Memory B cell (primary cell): ENCODE measurements at places on chromosomes 16 and 17.
A peak's percentile ranks its signal among the peaks of the same experiment; 100 is the strongest.

GRCh38 chr16:6345090-6345489 lies 987.6 kb upstream of the RBFOX1 start:
- H3K27me3 ChIP-seq, result no peaks in the 10 kb centered on the region
- H3K36me3 ChIP-seq, result no peaks in the 10 kb centered on the region
- no peak overlapping the region for H3K4me3 ChIP-seq
- no peak overlapping the region for H3K27ac ChIP-seq
- no peak for DNase-seq
- H3K4me1 ChIP-seq, result no peaks in the 10 kb centered on the region

DNA sequence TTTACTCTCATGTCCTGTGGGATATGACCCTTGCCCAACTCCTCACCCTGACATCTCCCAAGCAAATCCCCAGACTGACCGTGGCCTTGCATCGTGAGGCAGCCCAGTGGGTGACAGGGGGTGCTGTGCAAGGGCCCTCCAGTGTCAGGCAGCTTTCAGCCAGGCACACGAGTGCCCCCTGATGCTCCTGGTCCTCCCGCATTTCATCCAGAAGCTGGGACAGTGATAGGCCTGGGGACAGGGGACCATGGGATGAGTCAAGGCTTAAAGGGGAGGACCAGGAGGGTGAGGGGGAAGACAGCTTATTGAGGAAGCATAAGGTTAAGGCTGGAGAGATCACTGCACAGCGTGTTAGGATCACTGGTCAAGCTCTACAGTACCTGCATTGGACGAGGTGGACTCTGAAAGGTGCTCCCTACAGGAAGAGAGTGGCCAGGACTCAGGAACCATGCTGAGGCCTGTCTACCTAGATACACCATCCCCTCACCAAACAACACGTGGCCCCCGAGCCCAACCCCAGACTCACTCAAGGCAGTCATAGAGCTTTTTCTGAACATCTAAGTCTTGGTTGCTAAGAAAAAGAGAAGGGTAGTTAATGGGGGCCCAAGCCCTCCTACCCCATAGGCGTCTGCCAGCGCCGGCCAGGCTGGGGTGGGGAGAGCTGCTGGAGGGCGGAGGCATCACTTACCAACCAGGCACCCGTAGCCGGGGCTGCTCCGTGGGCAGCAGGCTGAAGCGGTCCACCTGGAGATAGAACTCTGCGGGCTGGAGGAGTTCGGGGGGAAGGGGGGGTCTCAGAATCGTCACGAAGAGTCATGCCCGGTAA lies 998 bp downstream of the ACD start:
- H3K4me3 ChIP-seq, result peak overlapping the region; percentile 94
- no peak for DNase-seq
- H3K27me3 ChIP-seq, result no peaks in the 10 kb centered on the region
- peaks cover 11% of the 10 kb centered on the region for H3K36me3 ChIP-seq

DNA sequence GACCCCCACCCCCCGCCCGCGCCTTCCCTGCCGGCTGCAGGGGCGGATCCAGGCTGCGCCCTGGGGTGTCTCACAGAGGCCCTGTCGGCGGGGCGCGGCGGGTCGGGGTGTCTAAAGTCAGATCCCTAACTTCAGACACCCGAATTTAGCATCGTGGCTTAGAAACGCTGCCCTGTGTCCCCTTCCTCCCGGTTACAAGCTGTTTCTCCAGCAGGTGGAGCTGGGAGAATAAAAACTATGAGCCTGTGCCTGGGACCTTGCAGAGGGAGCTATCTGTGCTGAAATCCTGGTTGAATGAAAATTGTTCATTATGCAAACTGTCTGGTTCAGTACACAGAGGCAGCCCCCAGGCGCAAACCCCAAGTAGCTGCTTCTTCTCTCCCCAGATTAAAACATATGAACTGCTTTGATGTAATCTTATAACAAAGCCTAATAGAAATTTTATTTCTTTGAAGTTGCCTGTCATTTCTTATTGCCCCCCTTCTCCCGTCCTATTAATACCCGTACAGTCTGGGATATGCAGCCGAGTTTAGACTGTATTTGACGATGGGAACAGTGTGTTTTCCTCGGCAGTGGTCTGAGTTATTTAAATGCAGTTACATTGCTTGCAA lies 79.0 kb downstream of the RPA1 start:
- H3K36me3 ChIP-seq, result no peaks in the 10 kb centered on the region
- no peak overlapping the region for H3K27ac ChIP-seq
- H3K4me3 ChIP-seq, result peak overlapping the region; percentile 57
- no peak for DNase-seq
- peaks cover 24% of the 10 kb centered on the region for H3K27me3 ChIP-seq

DNA sequence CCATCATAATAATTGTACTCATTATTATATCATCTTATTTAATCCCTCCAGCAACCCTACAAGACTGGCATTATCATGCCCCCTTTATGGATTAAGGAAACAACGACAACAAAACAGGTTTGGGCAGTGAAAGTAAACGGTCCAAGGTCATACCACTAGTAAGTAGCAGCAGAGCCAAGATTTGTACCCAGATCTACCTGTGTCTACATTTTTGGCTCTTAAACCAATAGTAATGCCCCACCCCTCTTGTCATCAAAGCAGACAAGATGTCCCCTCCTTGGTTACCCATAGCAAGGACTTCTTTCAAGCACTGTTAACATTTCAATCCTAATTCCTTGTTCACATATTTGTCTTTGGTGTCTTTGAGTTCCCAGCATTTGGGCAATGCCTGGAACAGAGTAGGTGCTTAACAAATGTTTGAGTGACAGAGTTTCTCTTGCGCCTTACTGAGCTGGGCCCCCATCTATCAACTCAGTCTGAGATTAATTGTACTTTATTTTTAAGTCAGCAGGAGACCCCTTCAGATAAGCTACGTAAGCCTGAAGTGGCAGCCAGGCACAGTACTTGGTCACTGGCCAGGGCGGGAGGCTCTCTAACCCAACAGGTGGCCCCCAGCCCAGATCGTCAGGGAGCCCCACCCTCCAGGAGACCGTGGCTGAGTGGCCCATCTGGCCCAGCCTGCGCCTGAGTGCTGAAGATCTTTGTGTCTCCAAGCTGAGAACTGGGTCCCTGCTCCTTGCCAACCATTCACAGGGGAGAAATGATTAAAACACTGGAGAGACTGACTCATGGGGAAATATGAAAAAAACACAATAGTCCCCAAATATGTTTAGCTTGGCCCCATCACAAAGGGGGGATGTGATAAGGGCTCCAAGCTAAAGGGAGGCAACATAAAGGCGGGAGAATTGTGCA lies 75.8 kb downstream of the AXIN2 start:
- H3K4me3 ChIP-seq, result no peak overlapping the region
- H3K4me1 ChIP-seq, result no peaks in the 10 kb centered on the region
- H3K27ac ChIP-seq, result no peak overlapping the region
- H3K27me3 ChIP-seq, result peaks cover 10% of the 10 kb centered on the region

- H3K36me3 ChIP-seq, result no peaks in the 10 kb centered on the region
- no peak overlapping the region for H3K27ac ChIP-seq
- peaks cover 10% of the 10 kb centered on the region for H3K27me3 ChIP-seq
- no peaks in the 10 kb centered on the region for H3K4me1 ChIP-seq
Observed at GRCh38 chr16:66906916-66907836, 11.5 kb downstream of the CDH16 start.

DNA sequence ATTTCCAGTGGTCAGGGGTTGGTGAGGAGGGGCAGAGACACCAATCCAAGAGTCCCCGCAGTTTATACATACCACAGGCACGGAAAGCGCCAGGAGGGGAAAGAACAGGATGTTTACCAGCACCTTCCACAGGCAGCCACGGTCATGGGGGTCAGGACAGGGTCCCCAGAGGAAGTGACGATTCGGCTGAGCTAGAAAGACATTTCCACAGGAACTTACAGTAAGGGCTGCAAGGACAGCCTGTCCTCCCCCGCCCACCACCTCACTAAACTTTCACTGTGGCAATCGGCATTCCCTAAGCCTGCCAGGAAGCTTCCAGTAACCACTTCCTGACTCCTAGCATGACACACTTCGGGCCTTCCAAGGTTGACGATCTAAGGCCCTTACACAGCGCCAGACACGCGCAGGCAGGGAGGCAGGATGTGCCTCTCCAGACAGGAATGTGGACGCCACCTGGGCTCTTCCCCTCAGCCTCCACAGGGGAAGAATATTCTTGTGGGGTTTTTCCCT lies 1.2 kb upstream of the MT2A start:
- H3K4me1 ChIP-seq, result peaks cover 26% of the 10 kb centered on the region
- peaks cover 2% of the 10 kb centered on the region for H3K27me3 ChIP-seq

DNA sequence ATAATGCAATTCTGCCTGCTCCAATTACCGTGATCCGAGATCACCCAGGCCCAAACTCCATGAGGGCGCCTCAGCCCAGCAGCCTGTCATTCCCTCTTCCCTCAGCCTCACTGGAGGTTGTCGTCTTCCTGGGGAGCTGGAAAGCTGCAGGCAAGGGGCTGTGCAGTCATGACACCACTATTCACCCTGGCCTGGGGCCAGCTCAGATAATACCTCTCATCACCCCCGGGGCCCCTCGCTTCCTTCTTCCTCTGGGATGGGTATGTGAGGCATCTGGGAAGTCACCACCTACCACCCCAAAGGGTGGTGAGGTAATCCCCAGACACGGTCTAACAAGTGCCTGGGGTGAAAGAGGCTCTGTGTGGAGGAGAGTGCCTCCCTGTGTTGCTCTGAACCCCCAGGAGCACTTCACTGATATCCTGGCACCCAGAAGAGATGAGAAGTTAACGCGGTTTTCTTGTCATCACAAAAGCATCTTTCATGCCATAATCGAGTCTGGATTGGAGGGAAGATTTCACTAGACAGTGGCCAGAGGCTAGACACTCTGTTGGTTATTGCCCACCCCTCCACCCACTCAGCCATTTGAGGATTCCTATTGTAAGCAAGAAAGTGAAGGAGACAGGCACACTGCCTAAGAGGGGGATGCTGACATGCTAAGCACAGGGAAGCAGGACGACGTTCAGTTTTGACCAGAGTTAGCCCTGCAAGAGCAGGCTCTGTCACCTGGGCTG lies 18.4 kb downstream of the CFAP20 start:
- no peak overlapping the region for H3K27ac ChIP-seq
- H3K27me3 ChIP-seq, result no peaks in the 10 kb centered on the region
- DNase-seq, result no peak
- H3K4me3 ChIP-seq, result no peak overlapping the region
- H3K36me3 ChIP-seq, result peaks cover 28% of the 10 kb centered on the region
- H3K4me1 ChIP-seq, result peaks cover 6% of the 10 kb centered on the region

DNA sequence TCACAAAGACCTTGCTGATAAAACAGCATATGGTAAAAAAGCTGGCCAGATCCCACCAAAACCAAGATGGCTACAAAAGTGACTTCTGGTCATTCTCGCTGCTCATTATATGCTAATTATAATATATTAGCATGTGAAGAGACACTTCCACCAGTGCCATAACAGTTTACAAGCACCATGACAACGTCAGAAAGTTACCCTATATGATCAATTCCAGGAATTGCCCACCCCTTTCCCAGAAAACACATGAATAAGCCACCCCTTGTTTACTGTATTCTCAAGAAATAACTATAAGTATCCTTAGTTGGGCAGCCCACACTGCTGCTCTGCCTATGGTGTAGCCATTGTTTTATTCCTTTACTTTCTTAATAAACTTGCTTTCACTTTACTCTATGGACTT lies 44.6 kb upstream of the IRX5 start:
- no peaks in the 10 kb centered on the region for H3K4me1 ChIP-seq
- no peaks in the 10 kb centered on the region for H3K27me3 ChIP-seq
- no peak for DNase-seq
- no peaks in the 10 kb centered on the region for H3K36me3 ChIP-seq

- no peaks in the 10 kb centered on the region for H3K27me3 ChIP-seq
- peaks cover 2% of the 10 kb centered on the region for H3K4me1 ChIP-seq
- H3K36me3 ChIP-seq, result peaks cover 8% of the 10 kb centered on the region
- DNase-seq, result no peak
- H3K4me3 ChIP-seq, result no peak overlapping the region
Observed at GRCh38 chr16:1580956-1581355, 30.9 kb downstream of the IFT140 start.
